ENCODE measurements at places on chromosomes 7 and 10.

DNA sequence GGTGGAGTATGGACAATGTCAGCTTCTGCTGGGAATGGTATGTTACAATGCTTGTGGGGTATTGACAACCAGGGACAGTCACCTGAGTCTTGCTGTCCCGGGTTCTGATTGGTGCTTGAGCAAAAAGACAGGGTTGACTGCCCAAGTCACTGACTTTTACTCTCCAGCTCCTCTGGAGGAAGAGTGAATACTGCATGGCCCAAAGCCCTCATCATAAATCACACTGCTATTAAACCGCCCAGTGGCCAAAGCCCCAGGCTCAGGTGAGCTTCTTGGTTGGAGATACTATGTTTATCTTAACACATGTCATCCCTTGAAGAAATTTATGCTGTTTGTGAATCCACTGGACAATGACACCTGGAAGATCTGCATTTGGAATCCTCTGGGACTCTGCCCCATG is 90.0 kb upstream of the IGFBP3 start:
- DNase-seq: no peak

GRCh38 chr10:17792991-17793390 is 16.2 kb upstream of the MRC1 start:
- no peak for DNase-seq

DNA sequence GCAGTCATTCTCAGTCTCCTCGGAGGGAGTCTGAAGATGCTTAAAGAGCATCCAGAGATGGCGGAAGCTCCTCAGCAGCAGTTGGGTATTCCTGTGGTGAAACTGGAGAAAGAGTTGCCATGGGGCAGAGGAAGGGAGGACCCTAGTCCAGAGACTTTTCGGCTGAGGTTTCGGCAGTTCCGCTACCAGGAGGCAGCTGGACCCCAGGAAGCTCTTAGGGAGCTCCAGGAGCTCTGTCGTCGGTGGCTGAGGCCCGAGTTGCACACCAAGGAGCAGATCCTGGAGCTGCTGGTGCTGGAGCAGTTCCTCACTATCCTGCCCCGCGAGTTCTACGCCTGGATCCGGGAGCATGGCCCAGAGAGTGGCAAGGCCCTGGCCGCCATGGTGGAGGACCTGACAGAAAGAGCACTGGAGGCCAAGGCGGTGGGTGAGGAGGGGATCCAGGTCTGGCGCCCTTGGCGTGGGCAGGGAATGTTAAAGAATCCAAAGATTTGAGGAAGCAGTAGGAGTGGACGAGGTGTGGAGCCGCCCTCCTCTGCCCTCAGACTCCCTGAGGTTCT is 2.9 kb downstream of the ZSCAN25 start:
- DNase-seq: no peak

DNA sequence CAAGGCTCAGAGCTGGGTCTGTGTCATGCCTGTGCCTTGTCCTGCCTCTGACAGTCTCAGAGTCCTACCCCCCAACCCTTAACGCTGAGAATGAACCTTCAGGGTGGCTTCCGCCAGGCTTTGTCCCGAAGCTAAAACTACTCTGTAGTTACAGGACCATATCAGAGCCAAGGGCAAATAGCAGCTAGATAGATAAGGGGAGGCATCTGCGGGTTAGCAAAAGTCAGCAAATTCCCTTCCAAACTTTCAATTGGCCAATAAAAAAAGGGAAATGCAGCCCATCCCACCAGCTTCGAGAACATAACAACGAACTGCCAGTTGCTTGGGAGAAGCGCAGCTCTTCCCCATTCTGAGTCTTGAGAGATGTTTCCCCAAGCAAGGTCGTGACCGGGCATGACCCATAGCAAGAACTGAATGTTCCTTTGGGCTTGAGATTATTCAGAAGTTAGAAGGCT is 17.7 kb downstream of the CCL24 start:
- no peak for DNase-seq

DNA sequence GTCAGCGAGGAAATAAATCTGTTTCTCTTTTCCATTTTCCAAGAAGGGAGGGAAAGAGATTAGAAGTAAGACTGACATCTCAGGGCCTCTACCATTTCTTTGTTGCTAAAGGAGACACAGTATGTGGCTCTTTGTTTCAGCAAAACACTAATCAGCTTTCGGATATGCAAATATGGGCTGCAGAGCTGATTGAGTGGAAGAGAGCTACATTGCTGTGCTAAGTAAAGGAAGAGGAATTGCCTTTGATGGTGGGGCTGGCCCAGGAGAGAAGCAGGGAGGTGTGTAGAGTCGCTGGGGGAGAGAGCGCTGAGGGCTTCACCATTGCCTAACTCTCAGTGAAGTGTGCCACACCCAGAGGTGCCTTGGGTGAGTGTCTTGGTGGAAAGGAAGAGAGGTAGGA is 284.8 kb downstream of the SDK1 start:
- DNase-seq: no peak

- DNase-seq: no peak
These were observed 116.8 kb downstream of the ARID5B start for GRCh38 chr10:62018131-62018911.

DNA sequence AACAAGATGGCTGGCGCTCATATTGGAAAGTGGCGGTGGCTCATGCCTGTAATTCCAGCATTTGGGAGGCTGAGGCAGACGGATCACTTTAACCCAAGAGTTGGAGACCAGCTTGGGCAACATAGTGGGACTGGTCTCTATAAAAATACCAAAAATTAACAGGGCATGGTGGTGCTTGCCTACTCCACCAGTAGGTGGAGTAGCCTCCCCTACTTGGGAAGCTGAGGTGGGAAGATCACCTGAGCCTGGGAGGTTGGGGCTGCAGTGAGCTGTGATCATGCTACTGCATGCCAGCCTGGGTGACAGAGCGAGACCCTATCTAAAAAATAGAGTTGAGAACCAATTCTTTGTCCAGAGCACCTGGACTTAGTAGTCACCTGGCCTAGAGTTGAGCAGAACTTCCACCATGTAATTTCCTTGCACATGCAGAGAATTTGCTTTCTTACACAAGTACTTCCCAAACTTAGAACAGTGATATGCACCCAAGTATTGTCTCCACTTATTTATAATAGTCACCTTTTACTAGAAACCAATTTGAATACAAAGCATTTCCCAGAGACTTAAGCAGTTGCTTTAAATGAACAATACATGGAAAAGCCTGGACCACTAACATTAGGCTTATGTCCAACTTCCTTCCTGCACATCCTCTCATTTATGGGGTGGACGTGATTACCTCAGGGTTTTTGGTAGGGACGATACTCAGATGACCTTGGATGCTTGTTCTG is 15.9 kb downstream of the LAMB4 start:
- no peak for DNase-seq

- no peak for DNase-seq
These were observed 205.9 kb downstream of the MBL2 start for GRCh38 chr10:52566471-52567246.

DNA sequence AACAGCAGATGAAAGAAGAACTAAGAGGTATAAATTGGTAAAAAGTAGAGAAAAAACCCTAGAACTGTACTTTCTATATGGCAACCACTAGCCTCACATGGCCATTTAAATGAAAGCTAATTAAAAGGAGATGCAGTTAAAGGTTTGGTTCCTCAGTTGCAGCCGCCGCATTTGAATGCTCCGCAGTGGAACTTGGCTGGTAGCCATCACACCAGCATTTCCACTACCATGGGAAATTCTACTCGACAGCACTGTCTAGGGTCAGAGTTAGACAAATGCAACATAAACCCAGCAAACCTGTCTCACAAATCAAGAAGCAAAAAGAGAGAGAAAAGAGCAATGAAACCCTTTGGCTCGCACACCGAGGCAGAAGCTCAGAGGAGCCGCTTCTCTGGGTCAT is 29.7 kb downstream of the VIPR2 start:
- DNase-seq: no peak

DNA sequence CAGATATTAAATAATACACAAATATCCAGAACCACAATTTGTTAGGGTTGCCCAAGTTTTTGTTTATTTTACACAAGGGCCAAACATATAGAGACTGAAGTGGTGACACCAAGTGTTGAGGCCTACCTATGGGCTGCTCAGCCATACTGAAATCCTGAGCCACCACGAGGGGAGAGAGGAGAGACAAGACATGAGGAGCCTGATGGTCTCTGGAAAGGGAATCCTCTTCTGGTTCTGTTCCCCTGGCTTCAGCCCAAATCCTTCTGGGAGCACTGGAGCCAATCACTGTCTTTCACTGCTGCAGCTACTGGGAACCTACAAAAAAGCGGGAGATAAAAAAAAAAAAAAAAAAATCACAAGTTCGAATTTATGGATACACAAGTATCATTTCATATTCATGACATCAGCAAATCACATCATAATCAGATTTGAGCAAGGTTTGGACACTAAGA is 1.9 kb downstream of the SKIDA1 start:
- no peak for DNase-seq

- no peak for DNase-seq
These were observed 394.5 kb downstream of the SEMA3D start for GRCh38 chr7:84792231-84792893.

- DNase-seq: no peak
These were observed 11.5 kb upstream of the RSU1 start for GRCh38 chr10:16828701-16829175.

- no peak for DNase-seq
These were observed 24.4 kb downstream of the DLG5 start for GRCh38 chr10:77902159-77902558.

- no peak for DNase-seq
These were observed 610.1 kb upstream of the ANKRD30A start for GRCh38 chr10:36515319-36515718.

GRCh38 chr7:67947646-67948045 is 951.0 kb downstream of the TYW1 start:
- DNase-seq: no peak

DNA sequence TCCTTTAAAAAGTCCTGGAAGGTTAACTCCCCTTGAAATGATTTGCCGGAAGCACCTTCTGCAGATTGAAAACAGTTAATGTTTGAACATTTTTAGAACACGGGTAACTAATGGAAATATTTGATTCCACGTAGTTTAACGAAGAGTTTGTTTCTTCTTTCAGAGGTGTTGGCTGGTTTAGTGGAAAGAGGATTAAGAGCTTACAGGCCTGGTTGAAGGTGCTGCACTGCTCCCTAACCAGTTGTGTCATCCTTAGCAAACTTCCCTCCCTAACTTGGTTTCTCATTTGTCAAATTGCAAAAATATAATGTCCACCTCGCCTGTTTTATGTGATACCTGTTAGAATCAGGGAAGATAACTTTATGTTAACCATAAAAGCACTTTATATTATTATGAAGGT is 243.0 kb upstream of the FZD8 start:
- no peak for DNase-seq

DNA sequence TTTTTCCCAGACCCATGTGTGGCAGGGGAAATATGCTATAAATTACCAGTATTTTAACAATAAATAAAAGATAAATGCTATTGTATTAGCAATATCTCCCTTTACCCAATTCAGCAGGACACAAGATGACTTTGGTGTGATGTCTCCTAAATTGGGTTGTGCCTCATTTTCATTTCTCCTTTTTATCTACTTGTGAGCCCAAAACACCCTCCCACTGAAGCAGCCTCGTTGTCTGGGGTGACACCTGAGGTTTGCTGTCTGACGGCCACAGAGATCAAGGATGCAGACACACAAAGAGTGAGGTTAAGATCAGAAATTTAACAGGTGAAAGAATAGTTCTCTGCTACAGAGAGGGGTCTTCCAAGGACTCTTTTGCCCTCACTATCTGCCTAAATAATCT is 27.1 kb upstream of the CC2D2B start:
- no peak for DNase-seq

DNA sequence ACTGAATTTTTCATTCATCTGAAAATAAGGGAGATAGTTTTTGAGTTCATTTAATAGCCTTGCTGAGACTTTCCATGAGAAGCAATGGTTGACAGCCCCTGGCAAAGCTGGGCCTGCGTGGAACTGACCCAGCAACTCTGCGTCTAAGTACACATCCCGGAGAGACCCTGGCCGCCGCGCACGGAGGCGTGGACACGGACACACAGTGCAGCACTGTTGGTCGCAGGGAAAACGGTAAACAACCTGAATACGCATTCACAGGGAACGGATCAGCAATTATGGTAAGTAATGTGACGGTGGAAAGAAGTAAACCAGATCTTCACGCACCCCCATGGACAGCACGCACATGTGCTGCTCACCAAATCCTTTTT is 28.2 kb downstream of the GNA12 start:
- DNase-seq: no peak

DNA sequence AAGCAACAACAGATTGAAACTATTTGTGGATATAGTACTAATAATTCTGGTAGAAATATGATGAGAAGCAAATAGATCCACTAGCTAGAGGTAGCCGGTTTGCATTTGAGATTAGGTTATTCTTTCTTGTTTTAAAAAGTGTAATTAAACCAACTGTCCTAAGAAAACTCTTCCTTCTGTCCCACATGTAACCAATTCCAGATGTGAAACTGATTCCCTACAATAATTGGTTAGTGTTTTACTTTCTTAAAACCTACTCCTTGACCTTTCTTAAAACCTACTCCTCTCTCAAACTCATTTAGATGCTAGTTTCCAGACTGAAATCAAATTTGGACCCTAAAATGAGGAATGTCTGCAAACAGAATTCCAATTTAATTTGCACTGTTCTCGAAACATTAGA is 521.5 kb downstream of the SUGCT start:
- no peak for DNase-seq

- DNase-seq: no peak
These were observed 202.8 kb downstream of the BAMBI start for GRCh38 chr10:28879875-28880682.

GRCh38 chr10:33743429-33743857 is 409.0 kb upstream of the NRP1 start:
- no peak for DNase-seq

DNA sequence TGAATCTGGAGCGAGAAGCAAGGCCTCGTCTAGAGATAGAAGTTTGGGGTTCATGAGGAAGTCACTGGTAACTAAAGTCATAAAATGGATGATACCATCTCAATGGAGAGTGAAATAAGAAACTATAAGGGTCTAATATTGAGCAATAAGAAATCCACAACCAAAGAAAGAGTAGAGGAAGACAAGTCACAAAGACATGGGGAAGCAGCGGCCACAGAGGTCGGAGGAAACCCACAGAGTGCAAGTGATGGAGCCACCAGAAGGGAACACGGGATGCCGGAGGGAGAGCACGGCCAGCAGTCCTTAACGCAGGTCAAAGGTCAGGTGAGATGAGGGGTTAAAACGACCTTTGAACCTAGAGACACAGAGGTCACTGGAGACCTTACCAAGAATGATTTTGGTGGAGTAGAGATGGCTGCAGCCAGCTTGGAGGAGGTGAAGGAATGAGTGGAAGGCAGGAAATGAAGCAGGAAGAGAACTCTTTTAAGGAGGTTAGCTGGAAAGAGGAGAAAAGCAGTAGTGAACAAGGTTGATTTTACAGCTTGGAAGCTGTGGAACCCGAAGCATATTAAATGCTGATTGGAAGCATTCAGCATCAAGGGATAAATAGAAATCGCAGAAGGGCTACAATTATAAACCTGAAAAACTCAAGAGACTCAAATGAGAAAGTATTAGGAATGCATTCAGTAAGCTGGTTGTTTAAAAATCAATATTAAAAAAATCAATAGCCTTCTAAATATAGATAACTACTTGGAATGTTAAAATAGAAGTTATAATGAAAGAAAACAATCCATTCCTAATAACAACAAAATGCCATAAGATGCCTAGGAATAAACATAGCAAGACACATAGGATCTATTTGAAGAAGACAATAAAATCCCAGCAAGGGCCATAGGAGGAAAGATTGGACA is 93.7 kb downstream of the SVOPL start:
- DNase-seq: no peak

Measured in stimulated activated CD4-positive, alpha-beta T cell treated with anti-CD3 and anti-CD28 coated beads, Interleukin-1b, Interleukin-23, amount 100 ng/mL, for 1 hour (primary cell).